ENCODE measurements at places on chromosomes 5 and 9. TPM values are rescaled to one million over a fixed set of nuclear protein-coding genes. Genes with fewer than 3 reads are reported as not detected.

Gene RBM27
- polyA plus RNA-seq, result 11.7 TPM

Gene SMAD5
- 7.2 TPM for polyA plus RNA-seq

DNA sequence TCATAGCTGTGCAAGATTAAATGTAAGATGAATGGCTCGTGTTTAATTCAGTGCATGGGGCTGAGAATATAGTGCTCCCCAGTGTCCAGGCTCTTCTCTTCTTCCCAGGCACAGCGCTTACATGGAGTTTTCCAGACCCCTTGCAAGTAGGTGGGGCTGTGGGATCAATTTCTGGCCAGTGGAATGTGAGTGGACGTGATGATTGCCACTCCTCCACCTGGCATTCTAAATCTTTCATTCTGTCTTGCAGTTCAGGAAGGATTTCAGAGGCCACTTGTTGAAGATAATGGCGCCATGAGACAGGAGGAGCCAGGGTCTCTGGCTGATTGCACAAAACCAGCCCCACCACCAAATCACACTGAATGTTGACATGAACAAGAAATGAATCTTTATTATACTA lies 7.2 kb upstream of the PIP5K1B start:
- no peaks in the 10 kb centered on the region for H3K4me1 ChIP-seq
- no peak for DNase-seq
- H3K36me3 ChIP-seq, result no peaks in the 10 kb centered on the region
- no peak overlapping the region for H3K4me3 ChIP-seq
- no peaks in the 10 kb centered on the region for H3K27me3 ChIP-seq
- H3K27ac ChIP-seq, result no peak overlapping the region

DNA sequence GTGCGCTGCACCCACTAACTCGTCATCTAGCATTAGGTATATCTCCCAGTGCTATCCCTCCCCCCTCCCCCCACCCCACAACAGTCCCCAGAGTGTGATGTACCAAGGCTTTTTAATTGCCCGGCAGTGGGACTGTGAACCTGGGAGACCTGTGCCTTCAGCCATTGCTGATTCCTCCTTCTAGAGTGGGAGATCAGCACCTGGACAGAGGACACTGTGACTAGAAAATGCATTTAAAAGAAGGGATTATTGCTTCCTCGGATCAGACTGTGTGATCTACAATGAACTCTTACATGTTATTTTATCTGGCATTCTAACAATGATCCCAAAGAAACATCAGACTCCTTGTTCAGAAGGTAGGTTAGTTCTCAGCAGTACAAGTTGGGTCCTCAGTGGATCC lies 25.9 kb downstream of the CTSL start:
- no peaks in the 10 kb centered on the region for H3K27me3 ChIP-seq
- H3K4me1 ChIP-seq, result no peaks in the 10 kb centered on the region
- no peak for DNase-seq
- no peak overlapping the region for H3K27ac ChIP-seq

DNA sequence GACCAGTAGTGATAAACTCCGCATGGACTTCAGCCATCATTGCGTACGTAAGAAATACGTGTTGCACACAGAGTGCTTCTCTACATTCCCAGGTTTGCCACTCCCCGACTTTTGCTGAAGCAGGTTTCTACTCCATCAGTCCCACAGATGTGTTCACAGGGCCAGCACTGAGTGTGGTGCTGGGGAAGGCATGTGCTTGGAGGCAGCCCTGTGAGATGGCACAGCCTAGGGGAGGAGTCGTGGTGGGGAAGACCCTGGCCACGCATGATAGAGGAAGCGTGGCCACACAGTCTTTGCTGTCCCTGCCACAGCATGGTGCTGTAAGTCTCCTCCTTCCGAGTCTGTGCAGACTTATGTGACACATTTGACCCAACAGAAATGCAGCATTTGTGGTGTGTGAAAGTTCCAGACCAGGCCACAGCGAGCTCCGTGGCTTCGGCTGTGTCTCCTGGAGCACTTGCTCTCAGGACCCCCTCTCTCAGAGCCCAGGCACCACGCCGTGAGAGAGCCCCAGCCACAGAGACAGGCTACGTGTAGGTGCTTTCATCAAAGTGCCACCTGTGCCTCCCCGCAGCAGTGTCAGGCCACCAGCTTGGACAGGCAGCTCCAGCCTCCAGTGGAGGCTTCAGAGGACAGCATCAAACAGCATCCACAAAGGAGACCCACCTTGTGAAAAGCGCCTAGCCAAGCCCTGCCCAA lies 197.8 kb downstream of the AUH start:
- H3K4me3 ChIP-seq, result peak overlapping the region; percentile 5
- no peak overlapping the region for H3K27ac ChIP-seq
- DNase-seq, result no peak

DNA sequence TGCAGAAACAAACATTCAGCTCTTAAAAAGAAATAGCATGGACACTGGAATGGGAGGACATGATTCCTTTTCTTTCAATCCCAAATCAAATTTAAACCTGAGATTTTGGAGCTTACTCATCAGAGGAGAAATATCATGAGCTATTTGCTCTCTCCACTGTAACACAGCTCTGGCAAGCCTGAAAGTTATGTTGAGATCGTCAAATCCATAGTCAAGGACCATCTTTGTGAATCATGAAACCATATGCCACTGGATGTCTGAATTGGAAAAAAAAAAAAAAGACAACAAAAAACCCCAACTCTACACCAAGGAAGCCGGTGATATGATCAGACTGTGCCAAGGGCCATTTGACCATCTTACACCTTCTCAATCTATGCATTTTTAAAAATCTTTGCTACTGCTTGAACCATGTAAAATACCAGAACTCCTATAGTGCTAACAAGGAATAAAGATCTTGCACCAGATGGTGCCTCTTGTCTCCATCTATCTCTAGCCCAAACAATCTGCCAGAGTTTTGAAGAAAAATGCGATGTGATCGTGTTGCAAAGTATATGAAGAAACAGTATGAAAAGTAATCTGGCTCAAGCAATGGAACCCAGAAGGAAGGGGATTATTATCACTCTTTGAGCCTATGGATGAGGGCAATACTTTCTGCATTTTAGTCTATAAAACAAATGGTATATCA lies 138.1 kb upstream of the MEF2C start:
- H3K27me3 ChIP-seq, result no peaks in the 10 kb centered on the region
- H3K4me3 ChIP-seq, result no peak overlapping the region
- H3K36me3 ChIP-seq, result no peaks in the 10 kb centered on the region
- no peaks in the 10 kb centered on the region for H3K4me1 ChIP-seq
- no peak for DNase-seq
- H3K27ac ChIP-seq, result no peak overlapping the region

Data from naive thymus-derived CD4-positive, alpha-beta T cell (primary cell).